ENCODE measurements at places on chromosomes 11 and 22.

- DNase-seq: no peak
Measured at GRCh38 chr11:12975195-12975594, 33.9 kb upstream of the RASSF10 start.

DNA sequence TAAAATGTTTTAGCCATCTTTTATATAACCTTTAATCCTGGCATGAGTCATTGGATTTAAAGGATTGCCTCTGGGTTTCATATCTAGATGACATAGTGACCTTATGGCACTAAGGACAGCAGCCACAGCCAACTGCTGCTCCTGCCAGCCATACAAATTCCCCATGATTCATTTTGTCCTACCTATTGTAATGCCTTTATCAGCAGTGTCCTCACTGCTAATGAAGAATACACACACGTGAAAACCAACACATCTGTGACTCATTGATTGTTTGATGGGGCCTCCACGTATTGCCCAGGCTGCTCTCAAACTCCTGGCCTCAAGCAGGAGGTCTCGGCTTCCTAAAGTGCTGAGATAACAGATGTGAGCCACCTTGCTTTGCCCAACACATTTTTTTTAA is 1.8 kb downstream of the LDHAL6A start:
- DNase-seq: no peak

GRCh38 chr11:118789501-118790356 is 1.2 kb downstream of the DDX6 start:
- DNase-seq: peak; percentile 37

DNA sequence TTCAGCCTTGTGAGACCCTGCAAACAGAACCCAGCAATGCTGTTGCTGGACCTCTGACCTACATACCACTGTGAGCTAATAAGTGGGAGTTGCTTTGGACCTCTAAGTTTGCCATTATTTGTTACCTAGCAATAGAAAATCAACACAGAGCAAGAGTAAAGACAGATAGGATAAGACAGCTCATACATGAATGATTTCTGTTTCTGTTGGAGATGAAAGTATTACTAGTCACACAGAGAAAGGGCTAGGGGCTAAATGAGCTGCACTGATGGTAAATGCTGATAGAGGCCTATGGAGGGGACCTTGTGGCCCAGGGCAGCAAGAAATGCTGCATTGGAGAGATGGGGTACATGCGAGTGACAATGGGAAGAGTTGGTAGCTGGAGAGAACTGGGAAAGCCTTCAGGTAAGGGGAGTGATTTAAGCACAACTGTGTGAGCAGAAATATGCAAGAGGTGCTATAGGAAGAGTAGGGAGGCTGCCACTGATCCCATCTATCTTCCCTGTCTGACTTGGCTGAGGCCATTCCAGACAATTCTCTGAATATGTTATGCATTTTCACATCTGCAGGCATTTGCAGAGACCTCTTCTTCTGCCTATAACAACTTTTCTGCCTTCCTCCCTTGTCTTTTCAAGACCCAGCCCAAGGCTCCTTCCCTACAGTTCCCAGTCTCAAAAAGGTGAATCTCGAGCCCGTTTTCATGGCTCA is 46.1 kb upstream of the SYN3 start:
- DNase-seq: no peak

GRCh38 chr11:8732748-8733241 is 50.2 kb downstream of the RPL27A start:
- DNase-seq: no peak

DNA sequence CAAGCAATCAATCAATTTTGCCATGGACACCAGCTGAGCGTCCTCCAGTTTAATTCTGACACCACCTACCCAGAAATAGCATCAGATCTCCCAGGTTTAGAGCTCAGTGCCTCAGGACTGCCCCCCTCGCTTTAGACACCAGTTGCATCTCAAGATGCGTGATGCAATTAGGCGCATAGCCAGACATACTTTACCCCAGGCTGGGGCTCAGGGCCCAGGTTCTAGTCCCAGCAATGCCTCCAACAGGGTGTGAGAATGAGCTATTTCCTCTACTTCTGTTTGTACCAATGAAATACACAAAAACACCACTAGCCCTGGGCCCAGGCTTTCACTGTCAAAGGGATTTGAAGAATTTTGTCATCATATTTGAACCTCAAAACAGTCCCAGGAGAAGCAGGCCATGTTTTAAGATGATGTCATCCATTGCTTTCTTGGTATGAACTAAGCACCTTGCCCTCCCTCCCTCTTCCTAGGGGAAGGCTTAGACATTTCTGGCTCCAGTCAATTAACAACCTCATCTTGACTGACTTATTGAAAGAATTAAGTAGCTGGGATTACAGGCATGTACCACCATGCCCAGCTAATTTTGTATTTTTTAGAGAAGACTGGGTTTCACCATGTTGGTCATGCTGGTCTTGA is 61.5 kb upstream of the INCENP start:
- no peak for DNase-seq

DNA sequence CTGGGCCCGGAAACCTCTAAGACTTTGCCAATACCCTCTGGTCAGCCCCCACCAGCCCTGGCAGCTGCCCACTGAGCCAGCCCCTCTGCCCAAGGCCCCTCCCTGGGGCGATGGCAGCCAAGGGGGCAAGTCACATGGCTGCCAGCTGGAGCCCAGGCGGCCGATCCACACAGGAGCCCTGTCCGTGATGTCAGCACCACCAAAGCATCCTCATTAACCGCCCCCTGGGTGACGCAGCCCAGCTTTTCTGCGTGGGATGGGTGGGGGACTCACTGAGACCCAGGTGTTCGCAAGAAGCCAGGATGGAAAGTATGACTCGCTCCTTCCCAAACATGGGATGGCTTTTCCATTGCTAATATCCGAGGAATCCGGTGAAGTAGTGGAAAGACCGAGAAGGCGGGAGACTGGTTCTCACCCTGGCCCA is 46.6 kb upstream of the WNT7B start:
- no peak for DNase-seq

- DNase-seq: no peak
Measured at GRCh38 chr11:118147502-118147901, 5.1 kb downstream of the SCN4B start.

- no peak for DNase-seq
Measured at GRCh38 chr11:107741044-107741823, 29.4 kb upstream of the SLN start.

GRCh38 chr22:44567846-44568493 is 69.9 kb upstream of the RTL6 start:
- no peak for DNase-seq

Data from left renal pelvis (tissue), 4 donors.